ENCODE measurements at places on chromosomes 7 and 10.

- H3K4me3 ChIP-seq = no peak overlapping the region
- no peak for DNase-seq
- H3K27ac ChIP-seq = no peak overlapping the region
- H3K4me1 ChIP-seq = peaks cover 5% of the 10 kb centered on the region
- no peaks in the 10 kb centered on the region for H3K27me3 ChIP-seq
- H3K36me3 ChIP-seq = no peaks in the 10 kb centered on the region
Measured at GRCh38 chr7:14504134-14504533, 398.4 kb downstream of the DGKB start.

GRCh38 chr7:37432281-37432920 is 16.3 kb downstream of the ELMO1 start:
- H3K27ac ChIP-seq = no peak overlapping the region
- no peak overlapping the region for H3K4me3 ChIP-seq
- no peaks in the 10 kb centered on the region for H3K36me3 ChIP-seq
- no peaks in the 10 kb centered on the region for H3K4me1 ChIP-seq
- H3K27me3 ChIP-seq = no peaks in the 10 kb centered on the region
- DNase-seq = no peak

GRCh38 chr7:45217358-45217757 is 59.8 kb downstream of the RAMP3 start:
- no peak overlapping the region for H3K27ac ChIP-seq
- no peaks in the 10 kb centered on the region for H3K4me1 ChIP-seq
- peaks cover 5% of the 10 kb centered on the region for H3K27me3 ChIP-seq
- no peak for DNase-seq

DNA sequence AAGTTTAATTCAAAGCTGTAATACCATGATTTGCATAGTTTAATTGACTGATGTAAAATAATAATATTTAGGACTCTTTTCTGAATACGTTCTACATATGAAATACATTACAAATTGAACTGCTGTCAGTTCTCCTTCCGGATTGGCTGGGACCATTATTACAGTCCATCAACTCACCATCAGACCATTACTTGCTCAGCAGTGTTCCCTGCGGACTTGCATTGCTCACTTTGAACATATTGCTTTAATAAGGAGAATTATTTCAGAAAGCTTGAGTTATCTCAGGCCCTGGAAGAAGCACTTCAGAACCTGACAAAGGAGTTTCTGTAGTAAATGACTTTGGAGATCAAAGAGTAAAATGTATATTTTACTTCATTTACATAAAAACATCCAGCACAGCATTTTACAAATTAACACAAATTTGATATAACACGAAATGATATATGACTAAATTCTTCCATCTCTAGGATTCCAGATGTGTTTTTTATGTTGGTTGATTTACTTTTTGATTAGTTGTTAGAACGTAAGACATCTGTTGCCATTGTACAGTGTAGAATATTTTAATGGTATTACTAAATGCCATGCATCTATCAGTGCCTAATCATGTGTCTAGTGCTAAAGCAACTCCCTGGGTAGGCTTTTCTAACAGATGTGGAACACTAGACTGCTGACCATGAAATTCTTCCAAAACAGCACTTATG is 418.5 kb upstream of the SEMA3A start:
- no peaks in the 10 kb centered on the region for H3K27me3 ChIP-seq
- H3K4me1 ChIP-seq = no peaks in the 10 kb centered on the region
- no peak for DNase-seq
- no peak overlapping the region for H3K27ac ChIP-seq

DNA sequence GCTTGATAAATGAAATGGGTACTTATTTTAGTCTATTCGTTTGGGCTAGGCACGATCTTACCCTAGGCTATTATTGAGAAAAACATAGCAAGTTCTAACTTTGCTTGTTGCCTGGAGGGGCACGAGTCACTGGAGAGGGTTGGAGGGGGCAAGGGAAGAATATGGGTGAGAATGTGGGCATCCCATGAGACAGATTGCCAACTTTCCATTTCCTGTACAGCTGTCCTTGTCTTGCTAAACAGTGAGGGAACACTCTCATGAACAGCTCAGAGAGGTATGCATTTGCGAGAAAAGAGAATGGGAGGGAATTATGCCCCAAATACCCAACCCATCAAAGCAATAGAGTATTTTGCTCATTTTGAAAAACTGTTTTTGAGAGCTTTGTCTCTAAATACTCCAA is 9.2 kb downstream of the CDHR3 start:
- H3K4me3 ChIP-seq = no peak overlapping the region
- H3K27me3 ChIP-seq = no peaks in the 10 kb centered on the region
- no peak overlapping the region for H3K27ac ChIP-seq
- H3K4me1 ChIP-seq = peaks cover under 1% of the 10 kb centered on the region
- no peak for DNase-seq
- no peaks in the 10 kb centered on the region for H3K36me3 ChIP-seq

DNA sequence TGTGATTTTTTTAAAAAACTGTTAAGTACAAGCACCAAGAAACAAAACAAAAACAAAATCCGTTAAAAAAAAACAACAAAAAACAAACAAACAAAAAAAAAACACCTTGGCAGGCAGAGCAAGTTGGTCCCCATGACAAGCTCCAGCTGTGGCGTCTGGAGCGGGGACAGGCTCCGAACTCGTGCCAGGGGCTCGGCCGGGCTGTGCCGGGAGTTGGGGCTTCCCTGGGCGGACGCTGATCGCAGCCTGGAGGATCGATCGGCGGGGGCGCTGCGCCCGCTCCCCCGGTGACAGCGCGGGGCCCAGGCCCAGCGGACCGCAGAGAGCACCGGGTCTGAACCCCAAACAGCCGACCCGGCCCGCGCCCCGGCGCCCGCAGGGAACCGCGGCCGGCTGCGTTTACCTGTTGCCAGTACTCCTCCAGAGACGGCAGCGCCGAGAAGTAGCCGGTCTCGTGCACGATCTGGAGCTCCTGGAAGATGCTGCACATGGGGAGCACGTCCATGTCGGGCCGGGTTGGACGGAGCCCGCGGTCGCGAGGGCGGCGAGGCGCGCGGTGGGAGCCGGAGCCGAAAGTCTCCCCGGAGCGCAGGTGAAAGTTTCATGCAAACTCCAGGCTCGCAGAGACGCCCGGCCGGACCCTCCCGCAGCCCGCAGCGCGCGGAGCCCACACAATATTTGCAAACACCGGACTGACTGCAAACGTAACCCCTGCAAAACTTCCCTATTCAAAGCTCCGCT is at the start of gene KLF6:
Gene KLF6, minus strand, starts transcription at position 700 of the 741 bp plus-strand sequence. Its CDS starts 195 bp downstream, at position 505.
- H3K27me3 ChIP-seq = no peaks in the 10 kb centered on the region
- no peak for DNase-seq
- no peaks in the 10 kb centered on the region for H3K36me3 ChIP-seq
- H3K4me1 ChIP-seq = peaks cover 41% of the 10 kb centered on the region

DNA sequence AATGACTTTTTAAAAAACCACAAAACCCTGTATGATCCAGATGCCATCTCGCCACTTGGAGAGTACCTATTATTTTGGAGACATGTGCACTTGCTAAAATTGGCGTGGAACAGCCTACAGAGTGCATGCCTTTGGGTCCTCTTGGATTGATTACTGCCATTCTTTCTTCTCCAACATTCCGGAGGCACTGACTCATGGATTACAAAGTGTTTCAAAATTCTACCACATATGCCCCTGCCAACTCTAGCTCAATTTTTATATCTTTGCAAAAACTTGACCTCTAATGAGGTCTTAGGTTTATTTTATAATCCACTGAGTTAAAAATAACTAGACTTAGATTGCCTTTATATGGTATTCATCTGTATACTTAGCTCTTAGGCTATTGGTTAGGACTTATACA is 55.8 kb upstream of the KIF5B start:
- H3K4me3 ChIP-seq = no peak overlapping the region
- DNase-seq = peak; percentile 26
- H3K27ac ChIP-seq = no peak overlapping the region
- no peaks in the 10 kb centered on the region for H3K27me3 ChIP-seq

DNA sequence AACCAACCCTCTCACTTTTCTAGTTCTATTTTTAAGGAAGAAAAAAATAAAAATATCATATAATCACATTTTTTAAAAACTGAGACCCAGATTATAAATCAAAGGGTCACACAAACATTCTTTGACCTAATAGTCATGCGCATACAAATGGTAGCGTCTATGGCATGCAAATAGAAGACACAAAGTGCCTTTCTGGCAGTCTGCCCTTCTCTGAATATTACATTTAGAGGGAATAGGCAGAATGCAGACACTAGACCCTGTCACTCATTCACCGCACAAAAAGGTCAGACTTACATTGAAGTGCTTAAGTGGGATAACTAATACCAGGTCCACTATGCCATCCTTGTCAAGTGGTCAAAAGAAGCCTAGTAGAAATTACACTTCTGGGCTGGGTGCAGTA is 26.5 kb upstream of the FHIP2A start:
- no peaks in the 10 kb centered on the region for H3K27me3 ChIP-seq
- no peak overlapping the region for H3K27ac ChIP-seq
- H3K4me3 ChIP-seq = no peak overlapping the region
- DNase-seq = no peak
- no peaks in the 10 kb centered on the region for H3K36me3 ChIP-seq

DNA sequence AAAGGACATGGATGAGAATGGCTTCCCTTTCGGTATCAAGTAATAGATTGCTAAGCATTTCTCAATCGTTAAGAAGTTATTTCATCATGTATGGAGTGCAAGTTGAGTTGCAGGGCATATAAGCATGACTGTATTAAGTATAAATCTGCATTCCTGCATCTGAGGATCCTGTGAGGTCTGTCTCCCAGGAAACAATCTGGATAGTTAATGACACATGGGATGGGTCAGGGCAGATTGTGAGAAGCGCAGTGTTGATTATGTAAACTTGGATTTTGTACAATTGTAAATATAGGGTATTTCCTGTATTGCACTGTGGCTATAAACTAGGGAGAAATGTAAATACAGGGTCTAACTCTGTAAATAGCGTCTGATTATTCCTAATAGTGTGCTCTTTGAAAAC is 102.6 kb downstream of the PLXDC2 start:
- H3K4me3 ChIP-seq = no peak overlapping the region
- no peak overlapping the region for H3K27ac ChIP-seq
- no peaks in the 10 kb centered on the region for H3K36me3 ChIP-seq
- no peak for DNase-seq
- no peaks in the 10 kb centered on the region for H3K27me3 ChIP-seq
- peaks cover 25% of the 10 kb centered on the region for H3K4me1 ChIP-seq

GRCh38 chr10:116197946-116198675 is 74.9 kb downstream of the GFRA1 start:
- no peak for DNase-seq
- no peaks in the 10 kb centered on the region for H3K4me1 ChIP-seq
- no peak overlapping the region for H3K4me3 ChIP-seq
- no peaks in the 10 kb centered on the region for H3K27me3 ChIP-seq
- H3K27ac ChIP-seq = no peak overlapping the region
- no peaks in the 10 kb centered on the region for H3K36me3 ChIP-seq

DNA sequence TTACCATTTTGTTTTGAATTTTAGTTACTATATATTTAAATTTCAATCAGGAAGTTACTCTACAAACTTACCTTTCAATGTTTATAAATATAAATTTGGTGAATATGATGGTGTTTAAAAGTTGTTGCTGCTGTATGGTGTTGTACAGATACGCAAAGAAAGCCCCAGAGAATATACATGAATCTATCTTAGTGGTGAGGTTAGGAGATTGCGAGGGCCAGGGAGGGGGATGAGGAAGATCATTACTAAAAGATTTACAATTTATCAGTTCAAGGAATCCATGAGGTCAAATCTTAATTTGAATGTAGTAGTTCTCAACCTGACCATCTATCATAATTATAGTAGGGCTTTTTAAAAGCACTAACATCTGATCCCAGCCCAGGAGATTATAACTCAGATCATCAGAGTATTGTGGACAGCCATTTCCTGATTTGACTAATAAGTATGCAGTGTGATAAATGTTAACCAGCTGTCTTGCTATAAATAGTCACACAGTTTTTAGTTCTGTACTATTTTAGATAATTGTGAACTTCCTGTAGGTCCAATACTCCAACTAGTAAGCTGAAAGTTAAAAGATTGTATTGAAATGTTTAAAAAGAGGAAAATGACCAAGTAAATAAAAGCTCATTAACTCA is 23.6 kb downstream of the FAM3C start:
- no peaks in the 10 kb centered on the region for H3K4me1 ChIP-seq
- H3K27me3 ChIP-seq = no peaks in the 10 kb centered on the region
- no peak overlapping the region for H3K4me3 ChIP-seq
- no peak for DNase-seq
- H3K27ac ChIP-seq = no peak overlapping the region

- no peak for DNase-seq
- H3K27me3 ChIP-seq = no peaks in the 10 kb centered on the region
- no peak overlapping the region for H3K4me3 ChIP-seq
- no peak overlapping the region for H3K27ac ChIP-seq
- H3K4me1 ChIP-seq = no peaks in the 10 kb centered on the region
Measured at GRCh38 chr10:89454561-89455347, 40.4 kb downstream of the IFIT5 start.

DNA sequence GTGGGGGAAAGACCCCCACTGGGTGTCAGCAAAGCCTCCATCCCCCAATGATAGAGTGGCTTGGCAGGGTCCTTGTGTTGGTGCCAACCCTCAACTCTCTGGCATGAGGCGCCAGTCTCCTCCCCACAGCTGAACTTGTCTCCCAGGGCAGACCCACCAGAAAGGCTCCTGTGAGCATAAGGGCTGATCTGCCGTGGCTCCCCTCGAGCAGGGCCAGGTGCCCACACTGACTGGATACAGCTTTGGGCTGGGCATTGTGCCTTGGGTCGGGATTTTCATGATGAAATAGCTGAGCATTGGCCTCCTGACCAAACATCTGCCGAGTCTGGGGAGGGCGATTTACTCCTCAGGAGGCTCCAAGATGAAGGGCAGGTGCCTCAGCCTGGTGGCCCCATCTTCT is 68.1 kb upstream of the NPTX2 start:
- no peak for DNase-seq
- no peaks in the 10 kb centered on the region for H3K27me3 ChIP-seq
- H3K27ac ChIP-seq = no peak overlapping the region
- H3K4me1 ChIP-seq = no peaks in the 10 kb centered on the region
- no peak overlapping the region for H3K4me3 ChIP-seq

DNA sequence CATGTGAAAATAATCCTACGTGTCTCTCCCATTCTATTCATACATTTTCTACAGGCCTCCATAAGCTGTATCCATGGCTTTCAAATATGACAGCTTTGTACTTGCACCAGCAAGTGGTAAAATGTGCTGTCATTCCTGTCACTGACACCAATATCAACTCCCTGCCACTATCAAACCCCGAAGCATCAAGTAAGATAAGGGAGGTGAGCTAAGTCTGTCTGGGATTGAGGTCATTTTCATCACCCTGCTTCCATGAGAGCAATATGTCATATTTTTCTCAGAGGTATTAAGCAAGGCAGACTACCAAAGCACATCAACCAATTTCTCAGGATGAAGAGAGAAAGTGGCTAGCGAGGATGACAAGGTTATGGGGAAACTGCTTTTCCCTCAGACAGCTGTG is 11.1 kb downstream of the GPR22 start:
- H3K36me3 ChIP-seq = no peaks in the 10 kb centered on the region
- no peak overlapping the region for H3K4me3 ChIP-seq
- no peak overlapping the region for H3K27ac ChIP-seq
- no peaks in the 10 kb centered on the region for H3K4me1 ChIP-seq
- DNase-seq = no peak
- H3K27me3 ChIP-seq = no peaks in the 10 kb centered on the region

All from adrenal gland (tissue), 19 donors.